Cardiac atrium fibroblast (primary cell): ENCODE measurements at places on chromosomes 5 and 9. TPM values are rescaled to one million over a fixed set of nuclear protein-coding genes. Genes with fewer than 3 reads are reported as not detected.

MEGF10 gene
- not detected in 2 replicates for total RNA-seq

CERCAM gene
- total RNA-seq: 198 and 199 TPM in 2 replicates

SCGB3A1 gene
- total RNA-seq: not detected in 2 replicates

C9orf153 gene
- total RNA-seq: 0.16 TPM in 1 of 2 replicates, not detected in the other

HRH2 gene
- total RNA-seq: 0.32 TPM in 1 of 2 replicates, not detected in the other

PITX1 gene
- not detected in 2 replicates for total RNA-seq

STC2 gene
- 510 and 514 TPM in 2 replicates for total RNA-seq

LPAR1 gene
- 57.3 and 79.1 TPM in 2 replicates for total RNA-seq

SLC34A3 gene
- not detected in 2 replicates for total RNA-seq

HOMER1 gene
- total RNA-seq: 6.0 and 6.6 TPM in 2 replicates
